Activated T-cell treated with anti-CD3 and anti-CD28 coated beads for 24 hours (primary cell): ENCODE measurements at places on chromosomes 1 and 21.

GRCh38 chr1:195894411-195894810, 713.8 kb downstream of the KCNT2 start:
- no peak for DNase-seq

DNA sequence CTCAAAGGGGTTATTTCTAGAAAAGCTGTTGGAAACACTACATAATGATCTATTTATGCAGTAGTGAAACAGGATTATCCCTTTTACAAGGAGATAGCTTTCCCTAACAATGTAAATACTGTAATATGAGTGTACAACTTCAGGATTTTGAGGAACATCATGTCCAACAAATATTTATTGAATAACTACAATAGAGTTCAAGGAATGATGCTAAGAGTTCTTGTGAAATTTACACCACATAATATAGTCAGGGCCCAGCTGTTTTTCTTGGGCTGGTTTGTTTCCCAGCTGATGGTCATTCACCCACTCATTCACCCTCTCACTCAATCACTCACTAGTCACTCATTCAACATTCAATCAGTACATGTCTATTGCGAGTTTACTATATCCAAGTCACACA, 12.3 kb upstream of the LYPLAL1 start:
- no peak for DNase-seq

DNA sequence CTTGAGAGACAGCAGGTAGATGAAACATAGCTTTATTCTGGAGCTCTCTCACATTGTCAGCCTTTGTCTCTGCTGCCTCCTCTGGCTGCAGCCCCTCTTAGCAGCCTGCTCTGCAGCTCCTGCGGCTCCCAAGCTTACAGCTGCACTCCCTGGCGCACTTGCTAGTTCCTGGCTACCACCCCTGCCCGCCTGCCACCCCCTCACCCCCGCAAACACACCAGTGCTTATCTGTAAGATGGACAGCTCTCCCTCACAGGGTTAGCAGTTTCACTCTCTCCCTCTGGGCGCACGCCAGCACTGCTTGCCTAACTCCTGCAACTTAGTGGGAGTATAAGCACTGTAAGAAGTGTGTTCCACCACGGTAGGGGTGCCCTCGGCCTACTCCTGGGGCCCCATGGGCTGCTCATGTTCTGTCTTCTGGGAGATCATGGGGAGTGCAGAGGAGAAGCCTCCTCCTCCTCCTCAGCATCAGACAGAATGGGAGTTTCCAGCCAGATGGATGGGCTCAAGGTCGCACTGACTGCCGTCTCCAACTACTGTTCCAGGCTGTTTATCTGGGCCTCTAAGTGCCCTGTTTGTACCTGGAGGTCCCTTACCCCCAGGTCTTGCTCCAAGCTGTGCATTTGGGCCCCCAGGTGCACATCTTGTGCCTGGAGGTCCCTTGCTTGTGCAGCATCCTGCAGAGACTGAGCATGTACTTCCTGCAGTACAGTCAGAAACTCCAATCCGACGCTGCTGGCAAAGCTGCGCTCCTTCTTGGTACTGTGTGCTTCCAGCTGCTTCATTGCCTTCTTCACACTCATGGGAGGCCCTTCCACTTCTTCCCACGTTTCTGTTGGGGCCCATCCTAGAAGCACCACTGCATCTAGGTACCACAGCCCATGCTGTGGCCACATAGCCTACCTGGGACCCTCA, 1388.1 kb downstream of the AMY1C start:
- DNase-seq, result no peak

GRCh38 chr1:223223091-223223995, 80.3 kb upstream of the TLR5 start:
- no peak for DNase-seq

DNA sequence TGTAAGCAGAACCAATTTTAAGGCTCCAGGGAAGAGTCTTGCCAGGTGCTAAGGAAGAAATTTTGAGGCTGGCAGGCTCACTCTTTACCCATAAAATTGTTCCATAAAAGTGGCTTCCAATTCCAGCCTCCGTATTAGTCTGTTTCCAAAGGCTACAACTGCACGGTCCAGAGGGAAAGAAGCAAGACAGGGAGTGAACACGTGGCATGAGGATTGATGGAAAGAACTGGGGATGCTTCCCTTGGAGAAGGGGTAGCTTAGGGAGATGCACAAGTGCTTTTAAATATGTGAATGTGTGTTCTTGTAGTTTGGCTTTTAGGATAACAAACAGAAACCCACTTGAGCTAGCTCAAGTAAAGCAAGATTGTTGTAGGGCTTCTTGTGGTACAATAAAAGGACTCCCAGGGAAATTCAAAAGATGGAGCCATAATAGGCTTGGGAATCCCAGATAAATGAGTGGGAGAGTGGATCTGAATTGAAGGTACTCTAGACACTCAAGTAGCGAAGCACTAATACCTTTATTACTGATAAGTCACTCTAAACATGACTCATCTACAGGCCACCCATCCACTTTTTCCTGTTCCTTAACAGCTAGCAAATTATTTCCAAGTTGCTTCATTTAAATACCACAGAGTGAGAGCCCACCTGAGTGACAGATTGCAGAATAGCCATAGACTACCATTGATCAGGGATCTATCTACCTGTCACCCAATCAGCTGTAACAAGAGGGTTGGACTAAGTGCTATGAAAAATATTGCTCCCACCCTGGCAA, 34.8 kb upstream of the NPL start:
- DNase-seq, result no peak

DNA sequence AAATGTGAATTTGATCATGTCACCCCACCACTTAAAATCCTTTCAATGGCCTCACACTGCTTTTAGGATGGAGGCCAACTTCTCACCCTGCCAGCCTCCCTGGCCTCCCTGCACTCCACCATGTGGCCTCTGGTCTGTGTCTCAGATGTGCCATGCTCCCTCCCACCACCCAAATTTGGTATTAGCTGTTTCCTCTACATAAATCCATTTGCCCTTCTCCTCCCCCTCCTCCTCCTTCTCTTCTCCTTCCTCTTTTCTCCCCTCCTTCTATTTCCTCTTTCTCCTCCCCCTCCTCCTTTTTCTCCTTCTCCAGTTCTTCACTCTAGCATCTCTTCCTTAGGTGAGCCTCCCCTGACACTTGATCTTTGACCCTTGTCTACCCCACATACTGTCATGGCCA, 16.7 kb upstream of the GUCA2B start:
- no peak for DNase-seq

GRCh38 chr1:33127001-33127823, 46.3 kb downstream of the AZIN2 start:
- DNase-seq, result peak; percentile 99

DNA sequence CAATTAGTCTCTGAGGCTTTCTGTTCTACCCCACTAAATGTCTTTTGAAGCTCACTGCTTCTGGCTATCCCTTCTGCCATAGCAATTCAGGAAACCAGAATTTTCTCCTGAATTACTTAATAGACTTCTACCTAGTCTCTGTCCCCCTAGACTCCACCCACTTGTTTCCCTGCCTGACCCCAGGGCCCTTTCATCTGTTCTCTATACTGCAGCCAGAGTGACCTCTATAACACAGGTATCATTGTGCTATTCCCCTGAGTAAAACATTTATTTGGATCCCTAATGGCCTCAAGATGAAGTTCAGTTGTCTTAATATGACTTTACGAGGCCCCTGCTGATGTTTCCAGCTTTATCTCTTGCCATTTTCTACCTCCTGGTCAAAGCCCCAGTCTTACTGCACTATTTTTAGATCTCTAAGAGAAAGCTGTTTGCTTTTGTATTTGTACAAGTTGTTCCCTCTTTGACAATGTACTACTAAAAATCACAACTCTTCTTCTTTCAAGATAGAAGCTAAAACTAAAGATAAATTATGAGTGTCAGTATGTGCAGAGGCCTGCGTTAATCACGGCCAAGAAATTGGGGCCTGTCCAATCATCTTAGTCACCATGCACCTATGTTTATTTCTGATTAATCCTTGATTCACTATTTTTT, 54.5 kb downstream of the ATP1B1 start:
- no peak for DNase-seq

GRCh38 chr1:34163792-34164731, 968 bp downstream of the CSMD2 start:
- DNase-seq, result no peak

GRCh38 chr1:184191181-184191621, 139.7 kb downstream of the TSEN15 start:
- no peak for DNase-seq

GRCh38 chr21:44647222-44647552, 973 bp downstream of the KRTAP10-11 start:
- no peak for DNase-seq

DNA sequence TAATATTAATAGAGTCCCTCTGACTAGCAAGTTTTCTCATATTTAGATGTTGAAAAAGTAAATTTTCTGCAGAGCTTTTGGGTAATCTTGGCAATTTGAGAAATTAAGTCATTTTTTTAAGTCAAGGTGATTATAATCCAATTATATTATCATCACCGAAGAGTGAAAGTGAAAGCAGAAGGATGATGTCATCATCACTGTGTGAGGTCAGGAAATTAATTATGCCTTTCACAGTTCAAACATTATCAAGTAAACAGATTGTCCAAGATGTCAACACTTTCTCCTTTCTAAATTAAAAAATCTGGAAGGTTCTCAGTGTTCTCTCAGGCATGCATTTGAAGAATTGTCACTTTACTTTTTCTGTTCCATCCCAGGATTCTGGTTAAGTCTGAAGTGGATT, 296.0 kb downstream of the TBX15 start:
- no peak for DNase-seq

GRCh38 chr1:175043824-175044223, 20.6 kb upstream of the MRPS14 start:
- no peak for DNase-seq

DNA sequence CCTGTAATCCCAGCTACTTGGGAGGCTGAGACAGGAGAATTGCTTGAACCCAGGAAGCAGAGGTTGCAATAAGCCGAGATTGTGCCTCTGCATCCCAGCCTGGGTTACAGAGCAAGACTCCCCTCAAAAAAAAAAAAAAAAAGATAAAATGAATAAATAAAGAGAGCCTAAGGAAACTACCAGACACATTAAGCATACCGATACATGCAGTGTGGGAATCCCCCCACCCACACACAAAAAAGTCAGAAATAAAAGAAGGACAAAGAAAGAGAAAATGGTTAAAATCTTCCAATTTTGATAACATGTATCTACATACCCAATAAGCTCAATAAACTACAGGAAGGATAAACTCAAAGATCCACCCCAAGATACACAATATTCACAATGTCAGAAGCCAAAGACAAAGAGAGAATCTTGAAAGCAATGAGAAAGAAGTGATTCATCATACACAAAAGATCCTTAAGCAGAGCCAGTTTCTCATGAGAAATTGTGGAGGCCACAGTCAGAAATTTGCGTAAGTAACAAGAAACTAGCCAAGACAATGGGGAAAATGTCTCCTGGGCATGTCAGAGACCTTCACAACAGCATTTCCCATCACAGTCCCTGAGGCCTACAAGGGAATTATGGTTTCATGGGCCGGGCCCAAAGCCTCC, 1197.0 kb downstream of the AMY1C start:
- no peak for DNase-seq

DNA sequence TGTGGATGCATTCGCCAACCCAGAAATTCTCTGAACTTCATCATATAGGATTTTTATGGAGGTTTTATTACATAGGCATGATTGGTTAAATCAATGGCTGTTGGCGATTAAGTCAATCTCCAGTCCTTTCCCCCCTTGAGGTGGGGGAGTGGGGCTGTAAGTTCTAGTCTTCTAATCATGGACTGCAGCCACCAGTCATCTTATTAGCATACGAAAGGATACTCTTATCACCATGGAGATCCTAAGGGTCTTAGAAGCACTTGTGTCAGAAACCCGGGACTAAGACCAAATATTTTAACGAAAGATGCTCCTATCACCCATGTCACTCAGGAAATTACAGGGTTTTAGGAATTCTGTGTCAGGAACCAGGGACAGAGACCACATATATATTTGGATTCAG, 36.3 kb downstream of the SDCCAG8 start:
- no peak for DNase-seq

DNA sequence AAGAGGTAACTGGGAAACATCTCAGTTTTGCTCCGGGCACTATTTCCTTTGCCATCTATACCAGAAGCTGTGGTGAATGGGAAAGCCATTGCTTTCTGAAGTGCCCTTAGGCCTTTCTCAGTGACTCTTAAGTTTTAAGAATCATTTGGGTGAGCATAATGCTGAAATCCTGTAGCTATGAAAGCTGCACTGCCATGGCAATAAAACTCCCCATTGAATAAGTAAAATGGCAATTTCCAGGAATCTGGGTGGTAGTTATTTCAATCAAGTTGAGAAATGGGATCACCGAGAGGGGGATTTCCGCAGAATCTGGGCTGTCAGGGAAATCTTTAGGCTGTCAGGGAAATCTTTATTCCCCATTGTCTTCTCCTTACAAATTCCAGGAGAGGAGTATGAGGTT, 26.8 kb upstream of the MACF1 start:
- no peak for DNase-seq

DNA sequence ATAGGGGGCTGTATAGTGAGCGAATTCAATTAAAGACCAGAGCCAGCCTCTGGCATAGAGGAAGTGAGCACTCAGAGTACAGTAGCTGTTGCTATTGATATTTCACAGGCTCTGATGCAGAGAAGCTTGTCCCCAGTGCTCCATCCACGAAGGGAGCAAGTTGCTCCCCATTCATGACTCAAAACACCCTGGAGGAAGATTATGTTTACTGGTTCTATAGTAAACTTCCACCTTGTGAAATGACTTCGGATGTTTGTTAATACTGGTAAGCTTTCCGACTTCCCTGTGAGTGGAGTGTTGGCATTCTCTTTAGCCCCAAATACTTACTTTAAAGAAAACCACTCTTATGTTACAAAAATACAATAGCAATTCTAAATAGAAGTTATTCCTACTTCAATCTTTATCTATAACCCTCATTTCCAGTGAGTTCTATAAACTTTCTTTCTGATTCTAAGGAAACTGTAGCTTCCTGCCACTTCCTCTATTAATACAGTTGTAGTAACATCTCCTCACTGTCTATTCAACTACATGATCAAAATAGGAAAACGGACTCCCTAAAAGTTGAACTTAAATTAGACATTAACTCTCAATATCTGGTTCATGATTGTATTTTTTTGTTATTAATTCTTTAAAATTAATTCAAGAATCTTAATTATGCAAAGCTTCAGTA, 46.4 kb downstream of the ZNF281 start:
- no peak for DNase-seq

GRCh38 chr21:46452710-46453109, 6.0 kb upstream of the DIP2A start:
- DNase-seq, result no peak

- DNase-seq, result no peak
Measured at GRCh38 chr1:48230236-48230635, 7.7 kb downstream of the SLC5A9 start.

GRCh38 chr1:216830424-216831210, 107.4 kb upstream of the ESRRG start:
- no peak for DNase-seq

GRCh38 chr1:224435318-224435763, 744 bp upstream of the WDR26 start:
- DNase-seq, result no peak

DNA sequence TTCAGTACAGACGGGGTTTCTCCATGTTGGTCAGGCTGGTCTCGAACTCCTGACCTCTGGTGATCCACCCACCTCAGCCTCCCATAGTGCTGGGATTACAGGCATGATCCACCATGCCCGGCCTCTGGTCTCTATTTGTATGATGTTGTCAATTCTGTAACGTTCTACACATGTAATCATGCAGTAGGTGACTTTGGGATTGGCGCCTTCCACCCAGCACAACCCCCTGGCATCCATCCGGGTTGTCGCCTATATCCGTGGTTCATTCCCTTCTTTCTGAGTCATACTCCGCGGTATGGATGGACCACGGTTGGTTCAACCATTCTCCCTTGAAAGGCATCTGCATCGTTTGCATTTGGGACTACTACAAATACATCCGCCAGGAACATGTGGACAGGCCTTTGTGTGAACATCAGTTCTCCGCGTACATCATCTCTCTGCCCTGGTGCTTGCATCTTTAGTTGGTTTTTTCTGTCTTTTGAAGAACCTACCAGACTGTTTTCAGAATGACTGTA, 72.1 kb downstream of the PDE9A start:
- no peak for DNase-seq
